ENCODE measurements at places on chromosomes 7 and 10. TPM values are rescaled to one million over a fixed set of nuclear protein-coding genes. Genes with fewer than 3 reads are reported as not detected.

The GRM3 gene
- total RNA-seq = not detected

The MORN4 gene
- total RNA-seq = 1.5 TPM

The MACC1 gene
- not detected for total RNA-seq

The LRRD1 gene
- not detected for total RNA-seq

The FAM241B gene
- 6.1 TPM for total RNA-seq

The EPO gene
- total RNA-seq = not detected

The FGF8 gene
- not detected for total RNA-seq

The SRRM3 gene
- not detected for total RNA-seq

The HMX2 gene
- not detected for total RNA-seq

The CPVL gene
- 0.30 TPM for total RNA-seq

The PILRA gene
- 2.6 TPM for total RNA-seq

The STEAP1B gene
- total RNA-seq = 1.1 TPM

The ADARB2 gene
- 5.2 TPM for total RNA-seq

The LRRC4 gene
- not detected for total RNA-seq

The ANKRD61 gene
- not detected for total RNA-seq

The GPR146 gene
- total RNA-seq = 9.8 TPM

The LRIT1 gene
- total RNA-seq = not detected

The EN2 gene
- total RNA-seq = not detected

The ACSM6 gene
- not detected for total RNA-seq

The HTR5A gene
- total RNA-seq = not detected

The SLC26A3 gene
- not detected for total RNA-seq

The C10orf53 gene
- not detected for total RNA-seq

The NXPH1 gene
- total RNA-seq = not detected

The PAPSS2 gene
- not detected for total RNA-seq

The SFRP5 gene
- not detected for total RNA-seq

The TMEM72 gene
- not detected for total RNA-seq

The TAS2R41 gene
- total RNA-seq = not detected

The CALCR gene
- total RNA-seq = not detected

The CFAP43 gene
- not detected for total RNA-seq

The TMEM139 gene
- total RNA-seq = 1.6 TPM

The HGF gene
- total RNA-seq = not detected

The SMURF1 gene
- 11.3 TPM for total RNA-seq
